ENCODE measurements at places on chromosomes 13 and 19. TPM values are rescaled to one million over a fixed set of nuclear protein-coding genes. Genes with fewer than 3 reads are reported as not detected.

KIR3DL1 gene
- not detected for total RNA-seq

SULT2B1 gene
- total RNA-seq: 0.42 TPM

DNA sequence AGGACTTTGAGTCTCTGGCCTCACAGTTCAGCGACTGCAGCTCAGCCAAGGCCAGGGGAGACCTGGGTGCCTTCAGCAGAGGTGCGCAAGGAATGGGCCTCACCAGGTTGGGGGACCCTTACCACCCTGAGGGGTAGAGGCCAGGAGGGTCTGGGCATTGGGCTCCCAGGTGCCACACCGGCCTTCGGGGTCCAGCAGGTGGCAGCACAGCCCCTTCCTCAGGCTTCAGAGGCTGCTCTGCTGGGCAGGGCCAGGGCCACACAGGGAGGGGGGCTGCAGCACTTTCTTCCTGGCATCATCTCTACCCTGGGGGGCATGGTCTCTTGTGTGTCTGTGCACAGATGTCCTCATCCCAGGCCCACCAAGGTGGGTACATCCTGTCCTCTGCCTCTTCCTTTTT is 12.9 kb downstream of the PIN1 start:
- no peak overlapping the region for H3K4me3 ChIP-seq
- no peak overlapping the region for H3K27ac ChIP-seq
- peaks cover 28% of the 10 kb centered on the region for H3K4me1 ChIP-seq
- no peak for DNase-seq
- H3K27me3 ChIP-seq: no peaks in the 10 kb centered on the region
- H3K36me3 ChIP-seq: peaks cover 52% of the 10 kb centered on the region

TMEM86B gene
- 6.3 TPM for total RNA-seq
